Transverse colon (tissue), 4 donors: ENCODE measurements at places on chromosomes 7 and 10. TPM values are rescaled to one million over a fixed set of nuclear protein-coding genes. Genes with fewer than 3 reads are reported as not detected.

Gene PPP1R17
- total RNA-seq: not detected

Gene NHLRC2
- 41.6 TPM for total RNA-seq

Gene XRCC2
- total RNA-seq: 14.5 TPM

Gene LRCH4
- 508 TPM for total RNA-seq

Gene ACTL6B
- not detected for total RNA-seq

Gene AMZ1
- total RNA-seq: 0.64 TPM

Gene OGDHL
- total RNA-seq: 1.00 TPM

Gene LUC7L2
- 111 TPM for total RNA-seq

Gene TMEM178B
- 0.32 TPM for total RNA-seq

Gene TRPV5
- not detected for total RNA-seq

Gene SH2D4B
- 0.32 TPM for total RNA-seq

- DNase-seq: no peak
Observed at GRCh38 chr10:112471878-112472487, 25.0 kb downstream of the VTI1A start.

DNA sequence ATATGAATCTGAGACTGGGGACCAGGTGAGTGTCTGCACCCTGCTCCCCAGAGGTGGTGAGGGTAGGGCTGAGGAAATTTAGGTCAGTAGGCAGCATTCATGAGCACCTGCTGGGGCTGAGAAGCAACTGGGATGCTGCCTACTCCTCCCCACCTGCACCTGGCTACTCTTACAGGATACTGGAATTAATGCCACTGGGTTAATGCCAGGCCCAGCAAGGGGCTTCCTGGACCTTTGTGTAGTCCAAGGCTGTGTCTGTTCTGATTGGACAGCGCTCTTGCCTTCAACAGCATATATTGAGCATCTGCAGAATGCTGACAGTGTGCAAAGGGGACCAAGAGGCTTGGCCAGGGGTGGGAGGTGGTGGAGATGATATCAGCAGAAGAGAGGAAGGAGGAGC, 32.1 kb downstream of the ADCYAP1R1 start:
- DNase-seq: no peak

DNA sequence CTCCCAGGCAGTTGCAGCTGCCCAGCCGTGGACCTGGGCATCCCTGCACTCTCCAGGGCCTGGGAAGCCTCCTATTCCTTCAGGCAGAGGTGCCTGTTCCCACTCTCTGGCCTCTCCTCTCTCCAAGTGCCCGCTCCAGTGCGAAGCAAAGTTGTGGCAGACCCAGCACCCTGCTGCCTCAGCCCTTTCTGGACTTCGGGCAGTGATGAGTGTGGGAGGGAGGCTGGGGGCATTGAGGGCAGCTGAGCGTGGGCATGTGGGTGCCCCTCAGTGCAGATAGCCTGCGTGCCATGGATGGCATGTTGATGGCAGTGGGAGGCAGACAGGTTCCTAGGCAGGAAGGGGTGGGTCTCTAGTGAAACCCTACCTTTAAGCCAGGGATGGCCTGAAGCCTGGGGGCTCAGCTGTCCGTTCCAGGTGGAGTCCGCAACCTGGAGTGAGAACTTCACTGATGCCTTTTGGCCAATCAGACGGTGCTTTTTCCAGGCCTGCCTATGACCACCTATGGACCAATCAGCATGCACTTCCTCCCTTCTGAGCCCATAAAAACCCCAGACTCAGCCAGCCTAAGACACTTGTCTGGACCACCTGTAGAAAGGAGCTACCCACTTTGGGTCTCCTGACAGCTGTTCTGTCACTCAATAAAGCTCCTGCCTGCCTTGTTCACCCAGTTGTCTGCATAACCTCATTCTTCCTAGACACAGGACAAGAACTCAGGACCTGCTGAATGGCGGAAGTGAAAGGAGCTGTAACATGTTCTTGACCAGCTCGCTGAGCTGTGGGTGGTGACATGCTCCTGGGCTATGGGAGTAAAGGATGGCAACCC, 26.1 kb downstream of the SVIL start:
- DNase-seq: no peak

- DNase-seq: no peak
Observed at GRCh38 chr7:151405056-151405455, 4.8 kb downstream of the WDR86 start.

GRCh38 chr10:21944727-21945386, 58.7 kb downstream of the DNAJC1 start:
- DNase-seq: no peak

GRCh38 chr10:44878706-44879530, 32.2 kb upstream of the TMEM72 start:
- peak; percentile 86 for DNase-seq

GRCh38 chr7:41994746-41995110, 242.3 kb downstream of the GLI3 start:
- no peak for DNase-seq

GRCh38 chr7:149191851-149192250, 3.5 kb upstream of the ZNF282 start:
- peak; percentile 74 for DNase-seq

DNA sequence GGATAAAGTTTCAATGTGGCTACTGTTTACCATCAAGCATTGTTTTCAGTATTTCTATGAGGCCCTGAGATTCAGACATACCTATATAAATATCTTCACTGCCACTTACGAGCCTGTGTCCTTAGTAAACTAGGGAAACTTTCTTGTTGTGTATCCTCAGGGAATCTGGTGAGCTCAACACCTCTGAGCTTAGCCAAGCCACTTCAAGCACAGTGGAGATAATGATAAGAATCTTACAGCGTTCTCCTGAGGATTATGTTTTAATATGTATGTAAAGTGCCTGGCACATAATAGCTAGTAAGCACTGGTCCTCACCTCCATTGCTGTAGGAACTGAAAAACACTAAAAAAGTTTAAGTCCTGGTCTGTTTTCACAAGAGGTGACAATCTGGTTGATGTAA, 268.3 kb downstream of the SKIDA1 start:
- DNase-seq: no peak

- no peak for DNase-seq
Observed at GRCh38 chr7:7970237-7970530, 1.6 kb downstream of the GLCCI1 start.

DNA sequence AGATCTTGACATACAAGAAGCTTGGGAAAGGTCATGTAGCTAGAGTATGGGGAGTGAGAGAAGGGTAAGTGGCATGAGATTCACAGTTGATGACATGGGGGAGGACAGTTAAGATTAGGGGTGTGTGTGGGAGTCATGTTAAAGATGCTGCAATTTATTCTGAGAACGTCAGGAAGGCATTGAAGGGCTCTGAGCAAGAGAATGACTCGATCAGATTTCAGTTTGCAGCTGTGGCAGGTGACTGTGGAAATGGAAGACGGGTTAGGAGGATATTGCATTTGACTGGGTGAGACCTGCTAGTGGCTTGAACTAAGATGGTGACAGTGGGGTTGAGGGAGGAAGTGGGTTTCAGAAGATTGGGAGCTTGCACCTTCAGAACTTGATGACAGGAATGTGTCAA, 5.6 kb downstream of the CDC123 start:
- no peak for DNase-seq

- DNase-seq: no peak
Observed at GRCh38 chr10:91185239-91185875, 35.1 kb upstream of the PCGF5 start.

DNA sequence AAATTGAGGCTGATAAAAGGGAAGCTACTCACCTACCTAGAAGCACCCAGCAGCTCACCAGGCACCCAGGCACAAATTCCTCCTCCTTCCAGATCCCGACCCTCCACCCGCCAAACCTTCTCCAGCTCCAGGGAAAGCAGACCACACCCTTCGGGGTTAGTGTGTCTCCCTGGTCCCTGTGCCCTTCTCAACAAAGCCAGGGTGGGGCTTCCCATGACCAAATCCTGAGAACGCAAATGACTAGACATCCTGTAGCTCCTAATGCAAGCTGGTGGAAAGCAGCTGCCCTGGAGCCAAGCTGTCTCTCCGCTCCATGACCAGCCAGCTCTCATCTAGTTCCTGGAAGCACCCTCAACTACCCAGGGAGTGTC, 4.4 kb downstream of the TBX20 start:
- DNase-seq: no peak

GRCh38 chr7:119522263-119522662, 750.7 kb upstream of the KCND2 start:
- no peak for DNase-seq

DNA sequence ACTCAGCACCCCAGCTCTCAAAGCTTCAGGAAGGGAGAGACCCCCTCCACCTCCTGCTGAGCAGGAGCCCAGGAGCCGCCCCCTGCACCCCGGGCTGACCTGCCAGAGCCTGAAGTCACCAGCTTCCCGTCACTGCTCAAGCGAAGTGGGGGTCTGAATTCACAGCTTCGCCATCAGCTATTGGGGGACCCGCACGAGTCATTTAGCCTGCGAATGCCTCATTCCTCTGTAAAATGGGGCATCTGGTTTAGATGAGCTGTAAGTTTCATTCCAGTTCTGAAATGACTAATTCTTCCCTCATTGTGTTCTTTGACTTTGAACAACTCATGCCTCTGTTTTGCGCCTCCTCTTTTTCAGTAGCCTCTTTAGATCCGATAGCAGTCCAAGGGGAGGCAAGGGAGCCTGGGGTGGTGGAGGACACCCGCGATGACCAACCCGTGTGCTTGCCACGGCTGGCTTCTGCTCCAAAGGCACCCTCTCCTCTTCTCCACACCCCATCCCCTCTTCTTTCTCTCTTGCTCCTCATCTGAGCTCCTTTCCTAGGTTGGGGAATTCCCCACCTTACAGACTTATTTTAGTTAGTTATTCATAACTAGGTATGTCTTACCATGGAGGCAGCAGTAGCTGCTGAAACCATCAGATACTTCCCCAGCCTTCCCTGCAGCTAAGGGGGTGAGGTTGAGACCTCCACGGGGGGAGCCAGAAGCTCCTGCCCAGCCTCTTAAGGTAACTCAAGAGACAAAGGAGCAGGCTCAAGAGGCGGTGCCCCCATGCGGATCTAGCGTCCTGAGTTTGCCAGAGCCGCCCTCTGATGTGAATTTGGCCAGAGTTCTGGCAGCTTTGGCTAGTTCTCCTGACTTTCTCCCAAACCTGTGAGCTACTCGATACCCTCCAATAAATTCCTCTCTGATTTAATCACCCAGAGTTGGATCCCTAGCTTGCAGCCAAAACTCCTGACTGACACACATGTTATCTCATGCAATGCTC, 47.7 kb downstream of the RBM17 start:
- no peak for DNase-seq

GRCh38 chr10:30184397-30185033, 125.1 kb upstream of the JCAD start:
- DNase-seq: no peak

DNA sequence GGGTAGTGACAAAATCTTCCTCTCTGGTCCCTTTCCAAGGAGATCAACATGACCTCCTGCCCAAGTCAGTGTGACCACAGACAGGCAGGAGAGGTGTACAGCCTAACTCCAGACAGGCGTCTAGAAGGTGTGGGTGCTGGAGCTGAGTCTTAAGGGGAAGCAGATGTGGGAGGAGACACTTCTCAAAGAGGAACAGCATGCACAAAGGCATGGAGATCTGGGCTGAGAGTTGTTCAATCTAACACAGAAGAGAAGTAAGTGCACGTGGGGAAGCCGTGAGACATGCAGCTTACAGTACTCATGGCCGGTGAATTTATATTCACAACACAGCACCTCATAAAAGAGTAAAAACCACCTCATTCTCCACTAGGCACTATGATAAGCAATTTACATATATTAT, 23.8 kb upstream of the GSDME start:
- DNase-seq: no peak

DNA sequence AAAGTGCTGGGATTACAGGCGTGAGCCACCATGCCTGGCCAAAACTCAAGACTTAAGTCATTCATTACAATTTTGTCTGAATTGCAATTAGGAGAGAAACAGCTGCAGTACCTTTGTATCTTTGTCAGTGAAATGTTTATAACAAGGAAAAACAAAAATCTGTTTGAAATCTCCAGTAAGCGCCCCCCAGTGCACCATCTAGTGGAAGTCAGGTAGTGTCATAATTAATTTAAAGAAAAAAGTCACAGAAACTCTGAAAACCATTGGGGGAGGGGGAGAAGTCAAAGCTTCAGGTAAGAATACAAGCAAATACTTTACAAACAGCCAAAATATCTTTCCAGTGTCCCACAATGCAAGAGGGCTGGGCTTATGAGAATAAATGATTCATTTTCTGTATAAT, 2.8 kb downstream of the MPP7 start:
- no peak for DNase-seq

- DNase-seq: no peak
Observed at GRCh38 chr10:123926401-123927264, 35.0 kb upstream of the CPXM2 start.

DNA sequence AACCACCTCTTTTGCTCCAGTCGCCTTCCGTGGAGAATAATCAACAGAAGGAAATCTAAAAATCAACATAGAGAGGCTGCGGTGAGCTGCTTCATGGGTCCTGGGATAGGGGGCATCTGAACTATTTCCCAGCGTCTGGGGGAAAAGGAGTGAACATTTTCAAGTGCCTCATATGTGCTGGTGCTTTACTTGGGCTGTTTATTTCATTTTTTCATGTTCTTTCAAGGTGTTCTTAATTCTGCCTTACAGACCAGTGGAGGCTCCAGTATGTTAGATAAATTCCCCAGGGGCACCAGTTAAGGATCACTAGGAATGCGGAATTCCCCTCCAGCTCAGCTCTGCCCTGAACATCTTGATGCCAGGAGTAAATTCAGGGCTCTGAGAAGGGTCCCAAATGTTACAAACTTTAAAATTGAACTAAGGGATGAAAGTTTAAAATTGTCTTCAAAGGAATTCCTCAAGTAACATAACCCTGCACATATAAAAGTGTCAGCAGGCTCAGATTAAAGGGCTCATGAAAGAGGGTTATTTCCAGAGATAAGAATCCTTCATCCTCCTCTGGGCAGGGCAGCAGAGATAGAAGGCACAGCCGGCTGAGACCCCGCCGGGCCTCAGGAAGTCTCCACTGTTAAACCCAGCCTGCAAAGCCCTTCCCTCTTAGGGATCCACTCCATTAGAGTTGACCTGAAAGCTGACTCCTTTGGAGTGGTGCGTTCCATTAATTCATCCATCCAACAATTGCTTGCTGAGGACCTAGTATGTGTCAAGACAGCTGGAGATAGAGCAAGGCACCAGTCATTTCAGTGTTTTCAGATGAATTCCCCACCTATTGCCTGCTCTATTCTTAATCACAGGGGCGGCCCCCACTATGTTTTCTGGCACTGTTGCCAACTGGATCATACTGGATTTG, 345.8 kb downstream of the KCNMA1 start:
- DNase-seq: no peak

DNA sequence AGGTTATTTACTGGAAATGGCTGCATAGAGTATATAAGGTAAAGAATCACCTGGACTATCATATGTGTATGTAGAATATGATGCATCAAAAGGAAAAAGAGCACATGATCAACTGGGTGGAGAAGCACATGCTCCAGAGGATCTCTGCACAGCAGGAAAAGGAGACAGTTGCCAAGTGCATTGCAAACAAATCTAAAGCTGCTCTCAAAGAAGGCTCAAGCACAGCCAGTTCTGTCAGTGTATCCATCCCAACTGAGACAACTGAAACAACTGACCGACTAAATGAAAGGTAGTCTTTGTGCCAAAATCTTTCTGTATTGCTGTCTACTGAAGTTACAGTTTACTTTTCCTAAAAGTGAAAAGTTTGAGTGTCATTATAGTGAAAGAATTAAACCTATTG, 83.2 kb upstream of the SGCE start:
- DNase-seq: no peak
